ENCODE measurements at places on chromosomes 7 and 10.

- DNase-seq = no peak
Measured at GRCh38 chr10:48501226-48501625, 103.6 kb downstream of the ARHGAP22 start.

GRCh38 chr10:27717861-27718260 lies 27.8 kb downstream of the MKX start:
- DNase-seq = no peak

- no peak for DNase-seq
Measured at GRCh38 chr10:95221124-95221523, 27.1 kb downstream of the ACSM6 start.

DNA sequence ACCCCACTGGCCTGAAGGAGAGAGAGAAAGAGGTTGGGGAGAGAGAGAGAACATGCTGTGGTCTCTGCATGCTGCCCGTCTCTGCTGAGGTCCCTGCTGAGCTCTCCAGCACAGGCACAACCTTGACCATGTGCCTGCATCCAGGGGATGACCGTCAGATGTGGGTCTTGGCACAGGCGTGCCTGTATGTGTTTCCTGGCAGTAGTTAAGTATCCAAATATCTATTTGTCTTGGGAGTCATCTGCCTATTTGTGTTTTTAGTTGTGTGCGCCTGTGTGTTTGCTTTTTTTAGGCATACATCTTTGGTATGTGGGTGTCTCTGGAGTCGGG lies 1.9 kb upstream of the UNC5B start:
- DNase-seq = no peak

GRCh38 chr7:42194238-42194637 lies 42.8 kb downstream of the GLI3 start:
- DNase-seq = no peak

GRCh38 chr7:24917510-24918239 lies 62.3 kb downstream of the OSBPL3 start:
- DNase-seq = no peak

GRCh38 chr10:68848806-68849205 lies 21.5 kb downstream of the STOX1 start:
- DNase-seq = no peak

DNA sequence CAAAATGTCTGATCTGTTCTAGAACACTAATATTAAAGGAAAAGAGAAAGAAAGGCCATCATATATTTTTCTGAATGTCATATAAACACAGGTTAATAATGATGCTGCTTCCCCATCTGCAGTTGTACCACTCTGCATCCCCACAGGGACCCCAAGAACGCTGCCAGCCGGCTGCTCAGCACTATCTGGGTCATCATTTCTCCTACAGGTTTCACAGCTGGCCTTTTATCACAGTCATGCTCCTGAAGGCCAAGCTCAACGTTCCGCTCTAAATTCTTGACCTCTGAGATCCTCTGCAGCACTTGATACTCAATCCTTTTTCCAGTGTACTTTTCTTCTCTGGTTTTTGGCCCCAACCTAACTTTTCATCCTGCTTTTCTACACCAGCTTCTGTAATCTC lies 4.8 kb downstream of the IDI1 start:
- no peak for DNase-seq

- DNase-seq = no peak
Measured at GRCh38 chr7:1487466-1487865, 16.7 kb downstream of the INTS1 start.

- no peak for DNase-seq
Measured at GRCh38 chr7:28481091-28481926, 69.0 kb downstream of the CREB5 start.

DNA sequence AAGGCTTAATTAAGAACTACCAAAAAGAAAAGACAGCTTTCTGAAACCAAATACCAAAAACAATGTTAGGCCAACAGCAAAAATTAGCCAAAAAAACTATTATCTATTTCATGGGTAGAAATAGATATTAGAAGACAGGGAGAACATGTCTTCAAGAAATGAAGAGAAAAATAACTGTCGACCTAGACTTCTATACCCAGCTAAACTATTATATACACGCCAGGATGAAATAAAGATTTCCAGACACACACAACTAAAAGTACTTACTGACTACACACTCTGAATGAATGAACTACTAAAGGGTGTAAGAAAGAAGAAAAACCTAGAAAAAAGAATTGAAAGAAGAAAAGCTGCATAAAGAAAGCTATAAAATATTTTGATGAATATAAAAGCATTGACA lies 11.5 kb upstream of the CDHR3 start:
- no peak for DNase-seq

GRCh38 chr7:4102231-4102841 lies 579.8 kb upstream of the FOXK1 start:
- no peak for DNase-seq

DNA sequence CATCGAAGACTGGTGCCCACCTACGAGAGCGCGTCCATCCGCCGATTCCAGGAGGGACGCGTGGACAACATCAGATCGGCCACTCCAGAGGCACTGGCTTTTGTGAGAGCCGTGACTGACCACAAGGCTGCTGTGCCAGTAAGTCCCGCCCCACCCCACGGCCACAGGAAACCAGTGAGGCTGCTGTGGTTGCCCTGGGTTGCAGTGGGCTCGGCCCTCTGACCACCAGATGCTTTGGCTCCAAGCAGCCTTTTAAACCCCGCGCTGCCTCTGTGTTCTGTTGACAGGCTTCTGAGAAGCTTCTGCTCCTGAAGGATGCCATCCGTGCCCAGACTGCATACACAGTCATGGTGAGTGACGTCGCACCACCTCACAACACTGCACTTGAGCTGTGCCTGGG lies 24.4 kb upstream of the C10orf53 start:
- no peak for DNase-seq

GRCh38 chr10:132861116-132861691 lies 75.3 kb upstream of the NKX6-2 start:
- DNase-seq = no peak

GRCh38 chr10:102776779-102777456 lies 33.2 kb downstream of the WBP1L start:
- no peak for DNase-seq

DNA sequence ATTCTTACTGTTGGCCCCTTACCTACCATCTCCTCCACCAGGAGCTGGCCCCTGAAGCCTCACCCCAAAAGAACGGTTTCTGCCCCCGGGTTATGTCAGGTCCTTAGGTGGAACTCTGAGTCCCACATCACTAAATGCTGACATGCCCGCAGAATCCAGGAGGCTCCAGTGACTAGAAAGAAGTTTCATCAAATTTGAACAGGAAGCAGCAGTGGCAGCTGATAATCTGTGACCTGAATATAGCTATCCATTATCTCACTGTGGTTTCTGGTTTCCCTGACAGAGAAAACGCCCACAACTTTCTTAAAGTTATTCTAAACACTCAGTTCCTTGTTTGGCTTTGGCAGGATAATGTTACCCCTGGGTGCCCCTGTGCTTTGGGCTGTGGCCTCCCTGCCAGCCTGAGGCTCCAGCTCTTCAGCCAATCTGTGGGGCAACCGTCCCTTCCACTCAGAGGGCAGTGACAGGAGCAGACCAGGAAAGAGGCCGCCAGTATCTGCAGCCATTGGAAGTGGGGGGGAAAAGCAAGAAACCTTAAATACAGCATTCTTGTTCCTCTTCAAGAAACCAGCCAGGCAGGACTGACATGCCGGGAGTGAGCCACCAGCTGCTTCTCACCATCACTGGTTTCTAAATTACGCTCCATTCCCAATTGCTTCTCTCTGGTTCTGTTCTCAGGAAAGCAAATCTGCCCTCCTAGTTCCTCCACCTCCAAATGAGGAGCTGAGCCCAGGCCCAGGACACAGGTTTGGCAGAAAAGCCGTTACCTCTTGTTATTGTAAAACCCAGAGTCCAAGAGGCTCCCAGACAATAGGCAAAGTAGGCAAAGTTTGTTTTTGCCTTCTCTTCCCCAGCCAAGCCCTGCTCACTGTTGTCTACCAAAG lies 41.2 kb upstream of the VCL start:
- peak; percentile 38 for DNase-seq

DNA sequence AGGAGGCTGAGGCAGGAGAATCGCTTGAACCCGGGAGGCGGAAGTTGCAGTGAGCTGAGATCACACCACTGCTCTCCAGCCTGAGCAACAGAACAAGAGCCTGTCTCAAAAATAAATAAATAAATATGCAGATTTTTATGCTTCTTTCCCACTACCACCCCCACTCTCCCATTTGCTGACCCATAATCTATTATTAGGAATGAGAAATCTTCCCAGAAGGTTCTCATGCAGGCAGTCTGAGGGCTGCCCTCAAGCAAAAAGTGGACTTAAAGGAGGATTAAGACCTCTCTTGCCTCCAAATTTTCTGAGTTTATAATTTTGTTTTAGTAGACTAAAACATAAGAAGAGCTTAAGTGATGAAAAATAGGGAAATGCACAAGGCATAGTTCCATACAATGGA lies 85.2 kb upstream of the TOMM7 start:
- DNase-seq = no peak

GRCh38 chr10:97188261-97188711 lies 2.5 kb upstream of the SLIT1 start:
- no peak for DNase-seq

GRCh38 chr7:52168085-52168484 lies 851.5 kb upstream of the COBL start:
- no peak for DNase-seq

GRCh38 chr7:1154172-1154739 lies 5.7 kb downstream of the ZFAND2A start:
- no peak for DNase-seq

GRCh38 chr10:82982110-82982608 lies 1107.2 kb downstream of the NRG3 start:
- DNase-seq = no peak

GRCh38 chr10:120945801-120946302 lies 94.7 kb downstream of the WDR11 start:
- no peak for DNase-seq

DNA sequence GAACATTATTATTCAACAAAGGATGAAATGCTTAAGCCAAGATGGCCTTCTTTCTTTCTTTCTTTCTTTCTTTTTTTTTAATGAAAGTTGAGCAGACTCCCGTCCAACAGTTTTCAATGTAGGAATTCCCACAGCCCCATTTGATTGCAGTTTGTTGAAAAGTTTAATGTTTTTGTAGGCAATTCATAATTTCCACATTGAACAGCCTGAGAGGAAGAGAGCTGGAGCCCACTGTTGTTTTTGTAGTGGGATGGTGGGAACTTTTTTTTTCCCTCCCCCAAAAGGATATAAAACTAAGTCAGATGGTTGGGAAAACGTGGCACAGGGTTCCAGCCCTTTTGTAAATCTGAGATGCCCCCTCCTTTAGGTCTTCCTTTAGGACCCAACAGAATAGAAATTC lies 86.6 kb downstream of the TCF7L2 start:
- no peak for DNase-seq

GRCh38 chr7:31080763-31081162 lies 28.7 kb downstream of the ADCYAP1R1 start:
- DNase-seq = no peak

- DNase-seq = no peak
Measured at GRCh38 chr10:63738410-63738809, 217.2 kb downstream of the REEP3 start.

- DNase-seq = no peak
Measured at GRCh38 chr7:117458977-117459583, 20.7 kb upstream of the CFTR start.

GRCh38 chr7:24051651-24052050 lies 232.3 kb upstream of the NPY start:
- no peak for DNase-seq

DNA sequence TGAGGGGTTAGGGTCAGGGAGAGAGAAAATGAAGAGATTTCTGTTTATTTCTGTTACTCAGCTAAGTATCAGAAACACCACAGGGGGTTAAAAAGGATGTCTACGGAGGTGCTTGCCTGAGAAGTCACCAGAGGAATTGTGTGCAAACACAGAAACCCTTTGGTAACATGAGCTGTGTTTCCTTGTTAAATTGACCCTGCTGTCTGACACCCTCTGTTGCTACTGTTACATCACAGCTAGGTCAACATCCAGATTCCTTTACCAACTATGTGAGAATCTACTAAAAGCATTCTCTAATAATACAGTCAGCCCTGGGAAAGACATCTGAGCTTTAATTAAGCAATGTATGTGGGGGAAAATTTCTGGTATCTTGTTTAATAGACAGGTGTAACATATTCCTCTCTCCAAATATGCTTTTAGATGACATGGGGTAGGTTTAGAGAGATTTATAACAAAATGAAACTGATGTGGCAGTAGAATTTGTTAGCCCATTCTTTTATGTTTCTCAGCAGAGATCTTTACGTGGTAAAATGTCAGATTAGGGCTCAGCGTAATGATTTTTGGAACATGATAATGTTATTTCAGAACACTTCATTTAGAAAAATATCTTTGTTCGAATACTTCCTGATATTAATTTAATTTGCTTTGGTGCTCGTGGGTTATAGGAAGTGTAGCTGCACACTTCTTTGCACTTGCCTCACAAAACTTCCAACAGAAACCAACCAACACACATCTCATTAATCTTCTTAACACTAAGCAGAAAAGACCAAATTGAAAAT lies 168.0 kb upstream of the AHR start:
- DNase-seq = no peak

GRCh38 chr7:126750207-126750911 lies 502.4 kb downstream of the GRM8 start:
- no peak for DNase-seq

DNA sequence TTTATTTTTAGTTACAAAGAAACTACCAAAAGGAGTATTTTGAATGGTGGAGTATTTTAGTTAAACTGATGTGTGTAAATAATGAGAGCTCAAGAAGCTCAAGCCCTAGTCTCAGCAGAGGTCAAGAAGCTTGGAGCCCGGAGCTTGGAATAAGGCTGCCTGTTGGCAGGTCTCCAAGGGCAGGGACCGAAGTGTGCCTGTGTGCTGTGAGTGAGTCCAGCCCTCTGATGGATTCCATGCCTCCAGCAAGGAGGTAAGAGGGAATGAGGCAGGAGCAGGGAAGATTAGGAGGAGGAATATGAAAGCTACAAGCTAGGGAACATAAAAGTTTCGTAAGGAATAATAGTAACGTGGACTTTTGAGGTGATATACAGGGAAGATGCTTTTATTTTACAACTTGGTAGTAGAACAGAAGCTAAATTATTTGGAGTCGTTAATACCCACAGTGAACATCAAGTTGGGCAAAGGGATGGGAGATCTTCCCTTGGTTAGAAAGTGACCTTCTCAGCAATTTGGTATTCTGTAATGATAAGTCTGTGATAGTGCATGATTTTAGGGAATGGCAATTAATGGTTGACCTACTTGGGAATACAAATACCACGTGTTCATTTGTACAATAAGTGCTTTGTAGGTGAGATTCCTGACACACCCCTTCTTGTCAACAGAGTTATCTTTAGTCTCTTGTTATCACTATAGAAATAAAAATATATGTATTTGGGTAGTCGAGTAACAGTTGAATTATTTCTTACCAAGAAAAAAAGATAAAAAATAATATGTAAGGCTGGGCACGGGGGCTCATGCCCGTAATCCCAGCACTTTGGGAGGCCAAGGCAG lies 4.6 kb downstream of the SEC23IP start:
- DNase-seq = no peak

DNA sequence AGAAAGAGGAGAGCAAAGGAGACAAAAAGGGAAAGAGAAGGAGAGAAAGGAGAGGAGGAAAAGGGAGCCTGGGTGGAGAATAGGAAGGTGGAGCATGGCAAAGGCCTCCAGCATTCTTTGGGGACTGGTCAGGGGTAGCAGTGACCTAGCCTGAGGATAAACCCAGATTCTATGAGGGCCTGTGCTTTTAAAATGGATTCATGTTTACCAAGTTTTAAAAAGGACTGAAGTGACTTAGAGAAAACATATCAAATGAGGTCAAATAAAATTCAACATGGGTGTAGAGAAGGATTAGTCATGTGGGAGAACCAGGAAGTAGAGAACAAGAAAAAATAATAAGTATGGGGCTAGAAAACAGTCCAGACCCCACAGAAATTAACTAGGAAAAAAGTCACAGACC lies 20.7 kb downstream of the CREB3L2 start:
- no peak for DNase-seq
